ENCODE measurements at places on chromosomes 12 and 14.

DNA sequence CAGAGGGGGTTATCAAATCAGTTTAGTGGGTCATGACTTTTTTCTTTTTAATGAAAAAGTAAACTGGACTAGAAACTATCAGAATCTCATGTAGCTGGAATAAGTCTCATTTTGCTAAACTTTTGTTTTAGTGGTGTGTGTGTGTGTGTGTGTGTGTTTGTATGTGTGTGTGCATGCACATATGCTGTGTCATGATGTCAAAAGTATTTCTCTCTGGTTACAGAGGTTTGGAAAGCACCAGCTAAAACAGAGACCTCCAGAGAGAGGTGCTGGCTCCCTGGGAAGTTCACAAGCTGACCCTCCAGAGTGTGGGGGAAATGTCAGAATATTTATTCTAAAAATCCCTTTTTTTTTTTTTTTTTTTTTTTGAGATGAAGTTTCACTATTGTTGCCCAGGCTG, 114.7 kb downstream of the LGMN start:
- no peak for DNase-seq

GRCh38 chr12:6630736-6631135, 5.0 kb downstream of the LPAR5 start:
- DNase-seq: no peak

DNA sequence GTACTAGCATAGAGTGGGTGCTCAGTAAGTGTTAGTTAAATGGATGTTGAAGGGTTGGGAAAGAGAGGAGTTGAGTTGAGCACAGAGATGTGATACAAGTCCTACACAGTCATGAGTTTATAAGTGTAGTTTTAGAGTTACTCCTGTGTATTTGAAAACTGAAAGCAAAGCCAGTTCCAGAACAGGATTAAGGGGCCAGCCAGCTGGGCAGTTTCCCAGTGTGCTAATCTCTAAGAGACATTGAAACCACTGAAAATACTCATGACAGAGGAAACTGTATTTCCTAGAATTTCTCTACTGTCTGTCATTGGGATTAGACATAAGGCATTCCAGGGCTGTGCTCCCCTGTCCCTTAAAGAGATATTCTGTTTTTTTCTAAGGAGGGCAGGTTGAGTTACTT, 101.0 kb downstream of the DERA start:
- no peak for DNase-seq

- no peak for DNase-seq
Measured at GRCh38 chr12:30783946-30784345, 29.2 kb upstream of the CAPRIN2 start.

GRCh38 chr12:62632411-62632918, 165.8 kb downstream of the MON2 start:
- DNase-seq: no peak

DNA sequence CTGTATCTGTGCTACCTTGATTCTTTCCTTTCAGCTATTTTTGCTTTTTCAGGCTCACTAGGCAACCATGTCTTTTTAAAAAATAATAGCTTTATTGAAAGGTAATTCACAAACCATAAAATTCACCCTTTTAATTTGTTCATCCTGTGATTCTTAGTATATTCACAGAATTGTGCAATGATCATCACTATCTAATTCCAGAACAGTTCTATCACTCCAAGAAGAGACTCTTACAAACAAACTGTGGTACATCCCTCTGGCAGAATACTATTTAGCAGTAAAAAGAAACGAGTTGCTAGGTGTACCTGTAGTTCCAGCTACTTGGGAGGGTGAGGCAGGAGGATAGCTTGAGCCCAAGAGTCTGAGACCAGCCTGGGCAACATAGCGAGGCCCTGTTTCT, 14.8 kb downstream of the CREBL2 start:
- DNase-seq: no peak

GRCh38 chr12:57761391-57761998, 5.4 kb downstream of the CYP27B1 start:
- no peak for DNase-seq

DNA sequence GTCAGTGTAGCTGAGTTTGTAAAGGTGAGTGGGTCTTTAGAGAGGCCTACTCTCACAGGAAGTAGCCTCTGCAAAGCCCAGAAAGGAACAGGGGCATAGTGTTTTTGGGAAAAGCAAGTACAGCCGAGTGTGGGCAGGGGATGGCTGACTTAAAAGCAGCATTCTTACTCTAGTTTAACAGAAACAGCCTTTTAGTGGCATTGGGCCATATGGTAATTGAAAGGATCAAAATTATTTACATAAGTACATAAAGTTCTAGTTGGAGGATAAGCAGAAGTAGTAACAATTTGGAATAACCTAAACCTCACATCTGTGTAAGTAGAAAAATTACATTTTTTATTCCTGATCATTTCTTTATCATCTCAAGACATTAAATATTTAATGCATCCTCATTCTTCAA, 49.1 kb downstream of the RASSF8 start:
- DNase-seq: no peak

GRCh38 chr12:93198086-93198485, 179.6 kb upstream of the NUDT4 start:
- DNase-seq: no peak

- DNase-seq: no peak
Measured at GRCh38 chr14:68937471-68938270, 41.4 kb downstream of the ACTN1 start.

DNA sequence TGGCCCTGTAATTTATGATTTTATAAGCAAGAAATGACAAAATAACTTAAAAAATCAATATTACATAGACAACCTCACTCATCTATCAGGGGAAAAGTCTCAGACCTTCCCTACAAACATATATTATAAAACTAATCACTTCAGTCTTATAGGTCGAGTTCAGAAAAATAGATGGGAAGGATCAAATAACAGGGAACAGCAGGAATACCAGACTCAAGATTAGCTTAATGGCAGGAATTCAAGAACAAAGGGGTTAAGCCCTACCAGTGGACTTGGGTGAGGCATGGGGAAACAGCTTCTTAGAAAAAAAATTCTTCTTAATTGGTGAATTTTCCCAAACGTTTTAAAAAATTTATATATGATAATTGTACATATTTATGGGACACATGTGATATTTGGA, 51.6 kb upstream of the CRY1 start:
- DNase-seq: no peak

DNA sequence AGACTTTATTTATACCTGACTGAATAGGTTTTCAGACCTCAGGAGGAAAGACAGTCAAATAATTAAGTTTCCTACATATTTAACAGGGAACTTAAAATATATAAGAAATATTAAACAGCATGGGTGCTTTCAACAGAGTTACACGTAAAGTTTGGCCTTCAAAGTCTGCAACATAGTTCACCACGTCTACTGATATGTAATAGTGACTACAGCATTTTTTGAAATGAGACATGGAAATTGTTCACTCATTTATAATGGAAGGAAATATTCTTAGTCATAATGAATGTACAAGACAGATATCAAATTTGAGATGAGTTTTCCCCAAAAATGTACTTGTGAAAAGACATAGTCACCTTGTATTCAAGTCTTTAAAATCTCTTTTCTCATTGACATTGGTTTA, 56.7 kb upstream of the KCNMB4 start:
- DNase-seq: no peak

DNA sequence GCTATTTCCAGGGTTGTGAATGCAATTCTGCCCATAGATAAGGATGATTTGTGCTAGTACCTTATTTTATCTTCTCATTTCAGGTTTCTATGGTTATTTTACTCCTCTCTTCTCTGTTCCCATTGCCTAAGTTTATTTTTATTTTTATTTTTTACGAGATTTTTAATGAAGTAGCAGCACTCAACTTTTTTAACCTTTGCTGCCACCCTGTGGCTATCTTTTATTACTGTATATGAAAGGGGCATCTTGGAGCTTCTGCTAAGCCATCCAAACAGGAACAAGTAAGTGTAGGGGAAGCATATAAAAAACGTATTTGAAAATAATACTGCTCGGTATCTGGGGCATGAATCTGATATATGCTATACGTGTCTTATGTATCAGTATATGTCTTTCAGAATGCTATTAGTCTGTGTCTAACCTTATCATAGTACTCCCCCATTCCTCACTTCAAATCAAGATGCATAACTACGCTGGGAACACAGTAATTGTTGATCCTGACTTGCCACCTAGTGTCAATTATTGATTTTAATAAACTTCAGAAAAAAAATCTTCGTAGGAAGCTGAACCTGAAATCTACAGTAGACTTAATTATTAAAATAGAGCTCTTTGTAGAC, 60.3 kb downstream of the KLRG1 start:
- DNase-seq: no peak

DNA sequence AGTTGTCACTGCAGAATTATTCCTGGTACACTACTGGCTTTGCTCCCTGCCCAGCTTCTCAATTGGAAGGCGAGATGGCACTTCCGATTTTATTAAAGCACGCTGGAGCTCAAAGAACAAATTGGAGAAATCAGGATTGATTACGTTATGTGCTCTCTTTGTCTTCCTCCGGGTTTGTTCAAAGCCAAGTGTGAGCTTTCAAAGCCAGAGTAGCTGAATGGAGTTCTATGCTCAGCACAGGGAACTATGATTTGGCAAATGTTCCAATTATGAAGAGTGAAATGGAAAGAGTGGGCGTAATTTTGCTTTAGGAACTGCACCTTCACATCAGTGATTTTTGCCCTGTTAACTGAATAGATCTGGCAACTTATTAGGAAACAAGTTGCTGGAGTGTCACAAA, 72.4 kb downstream of the FLRT2 start:
- no peak for DNase-seq

GRCh38 chr12:101891462-101891971, 14.1 kb downstream of the DRAM1 start:
- peak; percentile 99 for DNase-seq

- no peak for DNase-seq
Measured at GRCh38 chr14:94304243-94304642, 11.2 kb upstream of the SERPINA10 start.

DNA sequence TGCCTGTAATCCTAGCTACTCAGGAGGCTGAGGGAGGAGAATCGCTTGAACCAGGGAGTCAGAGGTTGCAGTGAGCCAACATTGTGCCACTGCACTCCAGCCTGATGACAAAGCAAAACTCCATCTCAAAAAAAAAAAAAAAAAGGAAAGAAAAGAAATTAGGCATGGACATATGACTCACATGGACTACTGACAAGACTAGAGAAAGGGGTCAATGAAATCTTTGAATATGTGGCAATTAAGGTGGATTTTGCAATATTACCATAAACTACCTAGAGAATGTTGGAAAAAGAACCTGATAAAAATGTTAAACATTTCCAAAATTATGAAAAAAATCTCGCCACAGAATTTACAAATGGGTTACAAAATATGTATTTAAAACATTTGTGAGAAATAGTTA, 873.6 kb downstream of the C12orf50 start:
- no peak for DNase-seq

DNA sequence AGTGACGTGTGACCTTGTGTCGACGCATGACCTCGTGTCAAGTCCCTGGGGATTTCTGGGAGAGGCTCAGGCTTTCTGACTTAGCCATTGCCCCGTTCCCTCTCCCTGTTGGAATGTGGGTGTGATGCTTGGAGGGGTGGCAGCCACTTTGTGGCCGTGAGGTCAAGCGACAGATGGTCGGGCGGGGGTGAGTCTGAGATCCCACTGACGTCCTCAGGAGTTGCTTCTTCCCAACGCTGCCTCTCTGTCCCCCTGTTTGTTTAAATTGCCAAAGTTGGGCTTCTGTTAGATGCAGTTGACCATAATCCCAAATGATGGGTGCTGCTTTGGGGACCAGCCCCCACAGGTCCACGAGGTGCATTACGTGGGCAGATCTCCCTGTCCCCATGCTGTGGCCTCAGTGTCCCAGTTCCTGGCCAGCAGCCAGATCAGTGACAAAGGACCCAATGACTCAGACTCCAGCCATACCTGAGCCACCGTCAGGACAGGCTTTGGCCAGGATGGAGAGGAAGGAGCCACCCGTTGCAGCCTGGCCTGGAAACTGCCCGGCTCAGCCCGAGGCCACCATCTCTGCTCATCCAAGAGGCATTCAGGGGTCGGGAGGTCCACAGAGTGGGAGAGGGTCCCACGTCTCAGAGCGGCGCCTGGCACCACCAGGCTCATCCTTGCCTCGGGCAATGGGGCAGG, 34.4 kb upstream of the GALNT9 start:
- no peak for DNase-seq

GRCh38 chr12:10551375-10551774, 45.7 kb downstream of the EIF2S3B start:
- DNase-seq: no peak

DNA sequence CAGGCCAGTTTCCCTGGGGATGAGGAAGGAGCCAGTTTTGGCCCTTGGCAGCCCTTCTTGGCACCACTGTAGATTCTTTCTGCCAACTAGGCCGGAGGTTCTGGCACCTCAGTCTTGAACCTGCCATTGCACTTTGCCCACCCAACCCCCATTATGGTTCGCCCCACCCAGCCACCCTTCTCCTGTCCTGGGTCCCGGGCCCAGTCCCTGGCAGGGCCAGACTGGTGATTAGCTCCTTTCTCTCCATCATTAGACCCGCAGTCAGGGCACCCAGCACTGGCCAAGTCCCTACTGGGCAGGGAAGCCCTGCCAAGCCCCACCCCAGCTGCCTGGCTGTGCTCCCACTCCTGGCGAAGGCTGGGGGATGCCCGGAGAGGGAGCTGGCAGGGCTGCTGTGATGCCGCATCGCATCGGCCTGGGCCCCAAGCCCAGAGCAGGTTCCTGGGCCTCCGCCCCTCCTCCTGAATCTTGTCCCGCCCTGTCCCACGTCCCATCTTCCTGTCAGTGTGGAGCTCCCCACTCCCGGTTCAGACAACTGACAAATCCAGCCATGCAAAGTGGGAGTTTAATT, 9.8 kb downstream of the FAM222A start:
- DNase-seq: no peak

DNA sequence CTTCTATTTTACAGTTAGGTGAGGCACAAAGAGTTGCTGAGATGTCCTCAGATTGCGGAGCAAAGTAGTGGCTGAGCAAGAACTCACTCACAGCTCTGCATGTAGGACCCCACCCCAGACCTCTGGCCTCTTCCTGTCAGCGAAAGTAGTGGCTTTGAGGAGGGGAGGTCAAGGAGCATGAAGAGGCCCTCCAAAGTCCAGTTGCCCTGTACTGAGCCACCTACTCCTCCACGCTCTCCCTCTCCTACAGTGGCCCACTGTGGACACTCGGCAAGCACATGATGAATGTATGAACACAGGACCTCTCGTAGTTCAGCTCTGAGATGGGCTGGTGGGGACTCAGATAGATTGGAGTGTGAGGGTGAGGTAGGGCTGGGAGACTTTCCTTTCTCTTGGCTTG, 5.3 kb upstream of the PLEKHH1 start:
- no peak for DNase-seq

GRCh38 chr14:88029500-88029899, 24.6 kb downstream of the GPR65 start:
- no peak for DNase-seq

DNA sequence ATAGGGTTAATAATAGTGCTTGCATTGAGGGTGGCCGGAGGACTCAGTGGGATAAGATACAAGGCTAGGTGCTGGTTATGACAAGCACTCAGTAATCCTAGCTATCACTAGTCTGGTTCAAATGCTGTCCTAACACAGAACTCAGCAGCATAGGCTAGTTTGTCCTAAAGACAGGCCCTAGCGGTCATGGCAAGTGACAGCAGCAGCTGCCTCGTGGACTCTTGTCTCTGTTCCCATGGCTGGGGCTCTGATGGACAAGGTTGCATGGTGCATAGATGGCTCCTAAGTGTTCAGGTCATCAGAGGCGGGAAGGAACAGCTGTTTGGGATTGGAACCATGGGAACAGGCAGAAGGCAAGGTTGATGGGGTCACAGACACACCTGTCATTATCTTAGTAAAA, 42.4 kb upstream of the IGF1 start:
- DNase-seq: no peak

All from GF-D8 (cell line).